ENCODE measurements at places on chromosomes 4 and X.

DNA sequence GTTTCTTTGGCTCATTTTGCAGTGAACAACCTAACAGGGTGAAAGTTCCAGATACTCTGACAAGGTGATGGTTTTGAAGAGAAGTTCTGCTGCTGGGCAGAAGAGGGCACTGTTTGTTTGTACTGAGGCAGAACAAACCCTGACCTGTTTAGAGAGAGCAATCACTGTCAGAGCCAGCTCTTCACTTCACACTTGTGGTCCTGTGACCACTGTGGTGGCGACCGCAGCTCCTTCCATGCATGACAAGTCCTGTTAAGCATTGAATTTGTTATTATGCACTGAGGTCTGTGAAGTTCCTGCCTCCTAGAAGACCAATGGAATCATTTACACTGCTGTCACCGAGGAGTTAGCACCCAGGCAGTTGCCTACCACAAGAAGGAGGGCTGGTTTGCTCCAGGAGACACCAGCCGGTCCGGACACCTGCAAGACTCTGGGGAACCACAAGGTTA, 86.6 kb downstream of the ZNF330 start:
- peak; percentile 42 for DNase-seq

DNA sequence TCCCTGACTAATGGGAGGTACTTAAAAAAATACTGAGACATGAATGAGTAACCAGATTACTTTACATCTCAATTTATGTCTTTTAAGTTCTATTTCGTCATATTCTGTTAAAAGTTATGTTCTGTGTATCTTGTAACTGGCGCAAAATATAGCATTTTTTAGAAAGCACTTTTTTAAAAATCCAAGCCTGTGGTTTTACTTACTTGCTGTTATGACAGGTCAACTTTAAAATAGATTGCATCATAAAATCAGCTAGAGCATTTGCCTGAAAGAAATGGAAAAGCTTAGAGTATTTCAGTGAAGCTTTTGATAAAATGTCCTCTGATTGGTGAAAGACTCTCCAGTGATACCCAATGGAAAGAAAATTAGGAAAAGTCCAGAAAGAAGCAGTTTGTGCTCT, 1892.3 kb upstream of the TENM3 start:
- DNase-seq, result no peak

GRCh38 chrX:56498756-56499155, 64.7 kb upstream of the UBQLN2 start:
- DNase-seq, result no peak

DNA sequence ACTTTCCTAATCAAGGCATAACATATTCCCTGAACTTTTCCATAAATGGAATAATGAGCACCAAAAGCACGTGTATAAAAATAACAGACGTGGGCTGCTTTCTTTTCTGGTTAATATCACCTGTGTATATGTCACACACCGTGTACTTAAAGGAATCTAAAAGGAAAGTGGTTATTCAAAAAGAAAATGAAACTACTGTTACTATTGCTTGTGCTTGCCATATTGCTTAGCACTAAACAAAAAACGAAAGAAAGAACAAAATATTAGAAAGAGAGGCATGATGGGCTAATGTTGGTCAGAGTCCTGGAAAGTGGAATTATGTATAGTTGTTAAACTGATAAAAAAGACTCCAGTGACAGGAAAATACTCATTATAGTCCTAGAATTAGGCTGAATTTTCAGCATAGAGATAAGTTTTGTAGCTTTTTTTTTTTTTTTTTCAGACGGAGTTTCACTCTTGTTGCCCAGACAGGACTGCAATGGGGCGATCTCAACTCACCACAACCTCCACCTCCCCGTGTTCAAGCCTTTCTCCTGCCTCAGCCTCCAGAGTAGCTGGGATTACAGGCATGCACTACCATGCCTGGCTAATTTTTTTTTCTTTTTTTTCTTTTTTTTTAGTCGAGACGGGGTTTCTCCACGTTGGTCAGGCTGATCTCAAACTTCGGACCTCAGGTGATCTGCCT, 123.2 kb downstream of the PABPC4L start:
- no peak for DNase-seq

DNA sequence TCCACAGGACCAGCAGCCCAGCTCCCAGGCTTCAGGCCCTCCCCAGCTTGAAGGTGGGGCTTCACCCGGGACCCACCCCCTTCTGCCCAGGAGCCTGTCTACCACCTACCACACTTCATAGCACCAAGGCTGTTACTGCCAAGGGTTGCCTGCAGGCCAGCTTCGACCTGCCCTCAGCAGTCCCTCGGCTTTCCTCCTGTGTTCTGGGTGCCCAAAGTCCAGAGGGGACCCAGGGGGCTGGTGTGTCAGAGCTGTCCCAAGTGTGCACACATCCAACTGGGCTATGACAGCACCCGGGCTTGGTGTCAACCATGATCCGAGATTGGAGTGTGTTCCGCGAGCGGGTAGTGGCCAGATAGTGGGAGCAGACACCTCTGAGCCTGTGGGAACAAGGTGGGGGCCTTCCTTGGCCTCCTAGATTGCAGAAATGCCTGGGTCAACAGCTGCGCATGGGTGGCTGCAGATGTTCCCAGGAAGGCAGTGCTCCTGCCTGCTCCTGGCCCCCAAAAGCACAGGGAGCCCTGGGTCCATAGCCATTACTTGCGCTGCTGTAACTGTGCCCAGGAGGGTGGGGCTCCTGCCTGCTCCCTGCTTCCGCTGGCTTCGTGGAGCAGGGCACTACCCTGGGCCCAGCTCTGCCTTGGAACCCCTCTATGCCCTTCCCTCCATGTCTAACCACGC, 16.8 kb downstream of the SULT1B1 start:
- no peak for DNase-seq

DNA sequence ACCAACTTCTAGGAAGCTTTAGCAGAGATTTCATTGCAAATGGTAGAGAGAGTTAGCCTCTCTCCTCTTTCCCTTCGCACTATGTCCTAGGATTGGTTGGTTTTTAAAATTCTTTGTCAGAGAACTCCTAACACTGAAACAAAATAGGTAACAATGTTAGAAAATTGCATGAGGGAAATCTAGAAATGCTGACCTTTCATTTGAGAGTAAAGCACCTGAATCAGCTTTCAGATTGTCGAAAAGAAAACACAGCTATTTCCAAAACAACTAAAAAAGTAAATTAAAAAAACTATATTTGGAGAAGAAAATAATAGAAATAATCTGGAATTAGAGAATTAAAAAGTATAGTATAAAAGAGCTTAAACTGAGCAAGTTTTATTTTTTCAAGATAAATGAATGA, 108.1 kb upstream of the GK2 start:
- no peak for DNase-seq

DNA sequence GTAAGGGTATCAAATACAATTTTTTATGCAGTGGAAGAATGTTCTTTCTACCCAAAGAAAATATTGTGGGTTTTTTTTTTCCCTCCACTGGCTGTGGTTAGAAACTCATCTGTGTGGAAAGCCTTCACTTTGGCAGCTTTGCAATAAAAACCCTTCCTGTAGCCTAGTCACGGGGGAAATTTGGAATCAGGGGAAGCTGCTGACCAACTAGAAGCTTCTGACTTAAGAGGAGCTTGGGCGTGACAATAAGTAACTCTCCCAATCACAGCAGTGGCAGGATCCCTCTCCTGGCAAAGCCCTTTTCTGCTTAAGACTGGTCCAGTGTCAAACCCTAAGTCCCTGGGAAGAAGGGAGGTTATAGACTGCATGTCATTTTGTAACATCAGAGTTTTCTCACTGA, 87.9 kb downstream of the LRRC66 start:
- no peak for DNase-seq

- DNase-seq, result no peak
Observed at GRCh38 chr4:12852338-12853307, 631.5 kb downstream of the RAB28 start.

DNA sequence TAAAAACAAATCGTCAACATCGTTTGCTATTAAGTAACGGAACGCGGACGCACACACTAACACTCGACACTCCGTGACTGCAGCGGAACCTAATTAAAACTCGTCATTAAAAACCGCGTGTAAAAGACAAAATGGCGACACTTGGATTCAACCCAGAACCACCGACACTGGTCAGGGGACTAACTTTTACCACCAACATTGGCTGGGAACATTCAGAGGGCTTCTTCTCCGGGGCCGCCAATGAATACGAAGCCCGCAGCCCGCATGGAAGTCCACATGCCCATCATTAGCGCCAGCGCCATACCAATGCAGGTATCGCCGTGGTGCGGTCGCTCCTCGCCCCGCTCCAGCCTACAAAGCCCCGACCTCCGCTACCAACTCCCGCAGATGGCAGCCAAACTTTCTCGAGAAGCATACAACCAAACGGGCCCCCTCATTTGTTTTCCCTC, 498 bp downstream of the RBMX start:
- DNase-seq, result no peak

- no peak for DNase-seq
Observed at GRCh38 chr4:99790796-99791617, 25.6 kb upstream of the DAPP1 start.

DNA sequence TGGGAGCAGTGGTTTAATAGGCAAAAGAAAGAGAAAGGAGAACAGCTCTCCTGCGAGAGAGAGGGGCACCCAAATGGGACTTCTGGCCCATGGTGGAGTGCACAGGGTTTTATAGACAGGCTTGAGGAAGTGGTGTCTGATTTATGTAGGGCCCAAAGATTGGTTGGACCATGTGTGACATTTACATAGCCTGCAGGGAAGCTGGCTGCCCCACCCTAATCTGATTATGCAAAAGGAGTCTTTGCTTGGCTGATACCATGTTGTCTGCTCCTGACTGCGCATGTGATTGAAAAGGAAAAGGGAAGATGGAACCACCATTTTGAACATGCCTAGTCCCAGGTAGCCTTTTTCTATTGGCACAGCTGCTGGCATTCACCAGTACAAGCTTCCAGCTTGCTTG, 100.0 kb upstream of the DIPK2B start:
- DNase-seq, result no peak

GRCh38 chr4:109649872-109650271, 53.4 kb downstream of the CASP6 start:
- no peak for DNase-seq

GRCh38 chrX:123138473-123138872, 45.6 kb upstream of the GRIA3 start:
- no peak for DNase-seq

GRCh38 chr4:5635826-5636195, 72.5 kb downstream of the EVC2 start:
- no peak for DNase-seq

DNA sequence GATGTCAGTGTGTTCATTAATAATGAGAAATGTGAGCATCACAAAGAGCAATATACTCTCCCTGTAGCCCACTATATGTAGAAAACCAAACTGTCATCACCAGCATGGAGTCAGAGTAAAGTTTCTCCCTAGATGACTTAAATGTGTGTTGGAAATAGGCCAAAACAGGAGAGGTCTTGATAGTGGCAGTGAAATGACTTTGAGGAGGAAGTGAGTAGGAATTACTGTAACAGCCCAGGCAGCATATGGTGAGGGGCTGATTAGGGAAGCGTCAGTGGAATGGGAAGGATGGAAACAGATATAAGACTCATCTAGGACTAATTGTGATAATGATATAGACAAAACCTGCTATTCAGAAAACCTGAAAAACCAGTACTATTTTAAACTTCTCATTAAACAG, 83.9 kb downstream of the ATXN3L start:
- DNase-seq, result no peak

GRCh38 chr4:86720508-86721068, 126.5 kb downstream of the PTPN13 start:
- DNase-seq, result no peak

DNA sequence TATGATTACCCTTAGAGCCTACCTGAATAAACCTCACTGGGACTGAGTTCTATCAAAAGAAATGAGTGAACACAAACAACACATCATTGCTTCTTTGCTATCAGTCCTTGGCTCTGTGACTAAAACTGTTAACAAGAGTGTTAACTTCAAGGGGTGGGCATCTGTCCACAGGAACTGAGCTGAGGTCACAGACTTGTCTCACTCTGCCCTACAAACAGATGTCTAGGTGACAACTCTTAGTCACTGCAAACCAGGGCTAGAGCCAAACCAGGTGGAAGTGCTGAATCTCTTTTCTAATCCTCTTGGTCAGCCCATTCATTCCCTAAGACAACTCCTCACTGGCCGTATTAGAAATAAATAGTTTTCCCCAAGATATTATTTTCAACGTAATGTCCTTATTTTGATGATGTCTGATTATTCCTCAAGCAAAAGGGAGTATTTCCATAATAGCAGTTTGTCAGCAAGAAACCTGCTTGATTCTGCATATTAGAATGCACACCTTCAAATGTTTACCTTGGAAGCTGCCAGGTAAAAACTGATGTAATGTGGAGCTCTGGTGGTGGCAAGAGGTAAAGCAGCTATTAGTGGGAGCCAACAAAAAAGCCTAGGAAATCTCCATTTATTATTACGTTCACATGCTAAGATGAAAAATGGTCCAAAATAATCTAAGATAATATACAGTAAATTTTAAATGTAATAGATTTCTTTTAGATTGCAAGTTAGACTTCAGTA, 4.0 kb downstream of the COL25A1 start:
- DNase-seq, result no peak

DNA sequence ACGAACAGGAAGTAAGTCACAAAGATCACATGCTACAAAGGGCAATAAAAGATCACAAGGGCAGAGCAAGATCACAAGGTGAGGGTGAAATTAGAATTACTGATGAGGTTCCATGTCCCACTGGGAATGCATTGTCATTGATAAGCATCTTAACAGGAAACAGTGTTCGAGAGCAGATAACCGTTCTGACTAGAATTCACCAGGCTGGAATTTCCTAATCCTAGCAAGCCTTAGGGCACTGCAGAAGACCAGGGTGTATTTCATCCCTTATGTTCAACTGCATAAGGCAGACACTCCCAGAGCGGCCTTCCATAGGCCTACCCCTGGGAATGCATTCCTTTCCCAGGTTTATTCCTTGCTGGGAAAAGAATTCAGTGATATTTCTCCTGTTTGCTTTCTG, 980.6 kb upstream of the LCORL start:
- no peak for DNase-seq

DNA sequence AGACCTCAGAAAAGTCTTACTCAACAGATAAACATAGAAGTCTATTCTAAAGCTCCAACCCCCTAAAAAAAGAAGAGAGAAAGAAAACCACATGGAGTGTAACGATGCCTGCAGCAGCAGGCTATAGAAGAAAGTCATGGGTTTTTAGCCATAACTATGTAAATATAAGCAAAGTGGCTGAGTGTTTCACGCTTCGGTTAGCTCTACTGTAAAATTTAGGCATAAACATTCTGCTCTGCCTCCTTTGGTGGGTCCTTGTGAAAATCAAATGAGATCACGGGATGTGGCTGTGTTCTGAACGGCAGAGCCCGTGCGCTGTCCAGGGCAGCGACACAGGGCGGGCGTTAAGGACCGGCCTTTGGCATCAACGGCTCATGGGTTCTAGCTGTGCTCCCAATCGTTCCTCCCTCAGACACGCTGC, 78.4 kb downstream of the IRF2 start:
- DNase-seq, result no peak

- DNase-seq, result no peak
Observed at GRCh38 chr4:175773566-175773965, 38.5 kb downstream of the GPM6A start.

GRCh38 chrX:47843363-47843762, 6.7 kb downstream of the ZNF81 start:
- no peak for DNase-seq

- no peak for DNase-seq
Observed at GRCh38 chr4:94665500-94666404, 92.0 kb upstream of the BMPR1B start.

Measured in stimulated activated CD4-positive, alpha-beta T cell treated with anti-CD3 and anti-CD28 coated beads, Interleukin-12 subunit alpha, Interleukin-12 subunit beta, amount 100 ng/mL, for 24 hours (primary cell).